ENCODE measurements at places on chromosomes 3 and 15.

- no peak for DNase-seq
Measured at GRCh38 chr3:108150200-108150599, 59.4 kb upstream of the CD47 start.

- DNase-seq: no peak
Measured at GRCh38 chr3:126554560-126555525, 3.9 kb downstream of the C3orf22 start.

DNA sequence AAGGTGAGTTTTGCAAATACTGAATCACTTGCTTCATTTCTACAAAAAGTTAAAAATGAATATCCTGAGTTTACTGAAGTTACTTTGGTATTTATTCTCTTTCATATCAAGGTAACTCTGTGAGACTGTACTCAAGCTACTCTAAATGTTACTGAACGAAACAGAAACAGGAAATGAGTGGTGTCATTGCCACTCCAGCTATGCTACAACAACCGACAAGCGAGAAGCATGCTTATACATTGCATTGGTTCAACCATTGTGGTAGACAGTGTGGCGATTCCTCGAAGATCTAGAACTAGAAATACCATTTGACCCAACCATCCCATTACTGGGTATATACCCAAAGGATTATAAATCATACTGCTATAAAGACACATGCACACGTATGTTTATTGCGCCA, 313.2 kb upstream of the THBS1 start:
- no peak for DNase-seq

- DNase-seq: no peak
Measured at GRCh38 chr3:158847452-158847821, 45.6 kb downstream of the MFSD1 start.

DNA sequence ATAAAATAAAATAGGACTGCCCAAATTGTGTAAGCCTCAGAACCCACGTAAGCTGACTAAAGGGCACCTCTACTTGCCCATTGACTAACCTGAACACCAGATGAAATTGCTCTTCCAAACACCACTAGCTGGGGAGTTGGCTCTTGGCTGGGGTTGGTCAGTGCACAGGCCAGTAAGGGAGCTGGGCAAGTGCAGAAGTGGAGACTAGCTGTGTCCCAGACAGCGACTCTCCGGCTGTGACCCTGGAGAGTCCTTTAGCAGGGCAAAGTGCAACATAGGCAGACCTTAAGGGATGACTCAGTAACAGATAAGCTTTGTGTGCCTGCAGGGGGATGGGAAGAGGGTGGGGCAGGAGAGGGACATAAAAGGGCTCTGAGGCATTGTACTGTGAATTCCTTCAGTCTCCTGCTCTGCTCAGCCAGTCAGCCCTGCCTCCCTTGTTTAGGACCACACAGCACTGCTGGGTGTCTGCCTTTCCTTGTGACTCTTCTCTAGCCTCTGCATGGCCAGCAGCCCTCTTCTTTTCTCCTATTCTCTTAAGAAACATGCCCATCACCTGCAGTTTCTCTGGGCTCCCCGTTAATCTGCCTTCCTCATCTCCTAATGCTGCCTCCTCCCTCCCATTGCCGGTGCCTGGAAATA, 13.2 kb downstream of the NR1I2 start:
- DNase-seq: no peak

DNA sequence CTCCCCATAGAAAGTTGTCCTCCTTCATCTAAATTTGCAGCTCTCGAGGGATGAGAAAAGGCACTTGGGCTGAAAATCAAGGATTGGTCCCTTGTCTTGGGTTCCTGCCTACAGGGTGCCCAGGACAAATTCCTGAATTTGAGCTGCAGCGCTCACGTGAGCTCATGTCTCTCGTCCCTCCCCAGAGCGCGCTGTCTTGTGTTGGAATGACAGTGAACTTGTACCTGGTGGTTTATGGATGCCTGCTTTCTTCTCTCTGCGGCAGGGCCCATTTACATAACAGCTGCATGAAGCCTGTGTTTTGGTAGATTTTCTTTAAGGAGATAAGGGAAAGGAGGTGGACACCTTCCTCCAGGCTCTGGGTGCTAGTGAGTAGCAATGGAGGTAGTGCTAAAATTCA, 4.3 kb downstream of the RYR3 start:
- no peak for DNase-seq

- DNase-seq: no peak
Measured at GRCh38 chr3:106566277-106566676, 697.5 kb upstream of the CBLB start.

GRCh38 chr3:174431717-174432116, 427.4 kb upstream of the NAALADL2 start:
- no peak for DNase-seq

DNA sequence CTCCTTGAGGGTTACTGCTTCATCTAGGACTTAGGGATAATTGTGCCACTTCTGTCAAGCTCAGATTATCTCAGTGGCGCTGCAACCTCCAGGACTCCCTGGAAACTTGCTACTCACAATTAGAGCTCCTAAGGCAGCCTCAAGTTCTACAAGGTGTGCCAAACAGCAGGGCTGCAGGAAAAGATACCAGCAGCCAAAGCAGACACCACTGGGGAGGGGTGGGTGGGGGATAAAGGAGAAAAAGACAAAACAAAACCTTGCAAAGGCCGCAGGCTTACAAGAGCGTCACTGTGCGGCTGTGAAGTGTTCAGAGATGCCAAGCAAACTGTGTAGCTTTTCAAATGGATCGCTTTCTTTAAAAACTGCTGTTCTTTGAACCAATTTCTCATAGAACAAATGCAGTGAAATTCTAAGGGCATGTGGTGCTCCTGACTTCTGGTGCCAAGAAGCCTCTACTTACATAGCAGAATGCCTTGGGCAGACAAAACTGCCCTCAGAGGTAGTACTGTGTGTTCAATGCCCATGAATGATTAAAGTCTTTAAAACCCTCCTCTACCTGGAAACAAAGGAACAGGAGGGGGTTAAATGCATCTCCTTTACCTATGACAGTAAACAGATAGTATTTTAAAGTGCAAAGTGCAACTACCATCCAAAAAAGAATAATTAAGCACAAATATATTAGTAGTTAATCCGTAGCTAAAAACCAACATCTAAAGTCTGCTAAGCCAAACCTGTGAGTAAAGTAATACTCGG, 353.4 kb downstream of the FOXP1 start:
- no peak for DNase-seq

DNA sequence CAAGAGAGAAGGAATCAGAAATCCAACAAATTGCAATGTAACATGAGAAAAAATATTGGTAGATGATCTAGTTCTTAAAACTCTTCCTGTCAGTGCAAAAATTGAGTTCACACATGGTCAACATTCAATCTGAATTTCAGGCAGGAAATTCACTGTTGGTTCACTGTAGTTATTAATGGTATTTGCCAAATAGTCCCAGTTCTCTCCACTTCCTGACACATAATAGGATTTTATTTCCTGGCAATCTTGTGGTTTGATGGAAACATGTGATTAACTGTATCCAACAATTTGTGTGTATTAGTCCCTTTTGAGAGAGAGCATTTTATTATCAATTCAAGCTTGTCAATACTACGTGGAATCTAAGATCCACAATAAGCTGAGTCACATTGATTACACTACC, 1103.1 kb downstream of the ROBO2 start:
- DNase-seq: no peak

DNA sequence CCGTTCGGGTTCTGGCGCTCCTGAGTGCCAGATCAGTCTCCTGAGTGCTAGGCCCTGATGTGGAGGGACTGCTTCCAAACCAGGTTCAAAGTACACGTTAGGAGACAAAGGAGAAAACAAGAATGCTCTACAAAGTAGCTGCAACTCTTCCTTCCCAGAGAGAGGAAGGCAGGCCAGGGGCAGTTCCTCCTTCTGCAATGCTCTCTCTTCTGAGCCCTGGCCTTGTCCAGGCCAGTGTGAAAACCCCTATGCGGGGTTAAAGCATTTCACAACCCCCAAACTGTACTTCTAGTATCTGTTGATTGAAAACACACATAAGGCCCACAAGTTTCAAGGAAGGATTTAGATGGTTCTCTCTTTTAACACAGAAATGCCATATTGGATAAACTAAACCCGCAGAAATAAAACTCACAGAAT, 9.7 kb upstream of the CALML4 start:
- no peak for DNase-seq

- DNase-seq: no peak
Measured at GRCh38 chr3:73249047-73249446, 187.6 kb downstream of the EBLN2 start.

DNA sequence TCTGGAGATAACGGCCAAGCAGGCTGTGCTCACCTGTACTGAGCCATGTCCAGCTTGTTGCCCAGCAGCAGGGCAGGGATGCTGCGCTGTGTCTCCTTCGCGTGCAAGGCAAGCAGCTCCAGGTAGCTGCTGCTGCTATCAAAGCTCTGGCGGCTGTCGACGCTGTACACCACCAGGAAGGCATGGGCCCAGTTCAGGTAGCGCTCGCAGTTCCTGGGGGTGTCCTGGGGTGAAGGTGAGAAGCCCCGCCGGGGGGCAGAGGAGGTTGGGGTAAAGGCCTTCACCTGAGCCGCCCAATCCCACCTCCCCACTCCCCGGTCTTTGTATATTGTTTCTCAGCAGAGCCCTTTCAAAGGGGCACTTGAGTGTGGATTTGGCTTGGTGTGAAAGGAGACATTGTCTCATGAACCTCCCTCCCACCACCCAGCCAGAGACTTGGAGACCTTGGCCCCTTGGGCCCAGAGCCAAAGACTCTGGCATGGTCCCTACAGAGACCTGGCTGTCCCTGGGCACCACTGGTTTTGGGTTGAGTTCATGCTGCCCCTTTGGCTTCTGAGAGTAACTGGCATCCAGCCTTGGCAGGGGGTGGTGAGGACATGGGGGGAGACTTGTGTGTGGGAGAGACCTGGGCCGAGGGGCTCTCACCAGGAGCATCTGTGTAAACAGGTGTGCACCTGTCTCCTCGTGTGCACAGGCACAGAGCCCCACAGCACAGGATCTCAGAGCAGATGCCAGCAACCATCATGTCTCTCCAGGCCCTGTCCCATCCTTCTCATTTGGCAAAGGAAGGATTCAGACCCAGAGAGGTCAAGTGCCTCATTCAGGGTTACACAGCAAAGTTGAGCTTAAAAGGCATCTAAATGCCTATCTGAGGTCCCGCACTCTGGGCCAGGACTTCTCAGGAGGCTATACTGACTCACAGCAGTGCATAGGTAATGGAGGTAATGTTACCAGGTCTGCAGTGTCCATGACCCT, 9.1 kb downstream of the RASL12 start:
- DNase-seq: no peak

DNA sequence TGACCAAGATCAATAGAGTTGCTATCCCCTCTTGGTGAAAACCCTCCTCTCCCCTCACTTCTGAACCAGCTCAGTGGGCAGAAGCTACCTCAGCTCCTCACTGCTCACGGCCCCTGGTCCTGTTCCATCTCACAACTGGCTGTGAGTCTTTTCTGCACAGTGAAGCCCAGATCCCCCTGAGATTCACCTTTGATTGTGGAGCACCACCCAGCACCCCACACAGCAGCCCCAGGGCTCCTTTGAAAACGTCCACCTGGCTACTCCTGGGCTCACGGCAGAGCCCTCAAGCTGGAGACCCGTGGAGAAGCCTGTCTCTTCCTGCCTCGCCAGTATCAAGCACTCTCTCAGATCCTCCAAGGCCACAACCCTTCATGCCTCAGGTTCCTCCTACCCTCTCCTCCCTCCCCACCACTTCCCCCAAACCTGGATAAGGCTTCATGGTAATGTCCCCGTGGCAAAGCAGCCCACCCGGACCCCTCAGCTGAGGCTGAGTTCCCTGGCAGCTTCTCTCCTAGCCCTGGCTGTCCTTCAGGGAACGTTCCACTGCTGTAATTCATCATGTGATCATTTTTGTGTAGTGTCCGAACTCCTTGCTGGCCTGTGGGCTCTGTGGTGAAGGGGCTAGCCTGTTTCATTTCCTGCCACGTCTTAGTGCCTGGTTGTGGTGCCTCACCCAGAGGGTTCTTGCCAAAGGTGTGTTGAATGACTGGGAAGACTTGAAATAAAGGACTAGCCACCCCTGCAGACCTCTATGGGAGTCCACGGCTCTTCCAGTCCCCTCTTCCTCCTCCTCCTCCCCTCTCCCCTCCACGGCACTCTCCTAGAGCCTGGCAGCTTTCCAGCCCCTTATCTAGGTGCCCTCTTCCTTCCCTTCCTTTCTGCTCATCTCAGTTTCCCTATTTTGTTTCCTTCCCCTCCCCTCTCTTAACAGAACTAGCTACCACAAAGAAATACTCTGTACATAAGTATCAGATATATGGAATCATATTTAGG, 44.5 kb downstream of the KY start:
- no peak for DNase-seq

GRCh38 chr3:194129581-194130133, 6.3 kb upstream of the HES1 start:
- no peak for DNase-seq

- DNase-seq: no peak
Measured at GRCh38 chr3:48966876-48967361, 23.1 kb upstream of the P4HTM start.

DNA sequence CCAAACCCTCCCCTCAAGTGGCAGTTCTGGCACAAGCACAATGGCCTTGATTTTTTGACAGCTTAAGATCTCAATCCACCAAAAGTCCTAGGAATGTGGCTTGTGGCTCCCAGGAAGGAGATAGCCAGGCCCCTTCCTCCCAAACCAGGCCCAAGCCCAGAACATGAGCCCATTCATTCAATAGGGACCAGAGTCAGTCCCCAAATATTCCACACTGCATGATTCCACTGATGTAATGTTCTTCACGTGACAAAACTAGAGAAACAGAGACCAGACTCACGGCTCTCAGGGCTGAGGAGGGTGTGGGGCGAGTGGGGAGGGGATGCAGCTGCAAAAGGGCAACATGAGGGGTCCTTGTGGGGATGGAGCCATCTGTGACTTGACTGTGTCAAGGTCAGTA, 25.5 kb downstream of the ABTB1 start:
- no peak for DNase-seq

- no peak for DNase-seq
Measured at GRCh38 chr3:179702271-179702947, 49.6 kb downstream of the USP13 start.

GRCh38 chr3:133773732-133774131, 27.5 kb downstream of the TF start:
- DNase-seq: no peak

GRCh38 chr3:126356373-126357264, 589 bp downstream of the KLF15 start:
- DNase-seq: no peak

DNA sequence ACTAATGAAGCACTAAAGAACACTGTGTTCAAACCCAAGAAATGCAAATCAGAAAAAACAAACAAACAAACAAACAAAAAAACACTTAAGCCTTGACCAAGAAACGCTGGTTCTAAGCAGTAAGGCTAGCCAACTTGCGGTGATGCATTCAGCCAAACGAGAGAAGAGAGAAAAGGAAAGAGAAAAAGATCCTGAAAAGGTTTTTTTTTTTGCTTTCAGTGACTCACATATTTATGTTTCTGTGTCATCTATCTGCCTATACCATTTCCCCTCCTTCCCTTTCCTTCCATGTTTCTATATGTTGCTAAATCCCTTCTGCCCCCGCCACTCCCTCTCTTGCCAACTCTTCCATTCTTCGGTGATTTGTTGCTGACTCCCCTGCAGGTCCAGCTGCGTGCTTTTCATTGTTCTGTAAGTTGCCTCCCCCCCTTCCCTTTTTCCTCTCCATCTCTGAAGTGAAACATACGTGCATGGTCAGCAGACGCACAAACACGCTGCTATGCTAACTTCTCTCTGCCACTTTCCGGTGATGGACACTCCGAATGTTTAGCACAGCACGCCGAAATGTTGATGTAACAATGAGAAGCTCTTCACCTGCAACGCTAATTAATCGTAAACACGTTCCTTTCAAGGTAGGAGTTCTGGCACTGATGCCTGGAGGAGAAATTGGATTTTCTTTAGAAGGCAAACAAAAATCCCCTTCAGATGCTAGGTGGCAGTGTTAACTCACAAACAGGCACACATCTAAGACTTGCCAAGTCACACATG, 154.4 kb downstream of the TUSC7 start:
- DNase-seq: no peak

- DNase-seq: no peak
Measured at GRCh38 chr3:87287011-87287410, 10.6 kb upstream of the POU1F1 start.
